ENCODE measurements at places on chromosomes 2 and 18.

DNA sequence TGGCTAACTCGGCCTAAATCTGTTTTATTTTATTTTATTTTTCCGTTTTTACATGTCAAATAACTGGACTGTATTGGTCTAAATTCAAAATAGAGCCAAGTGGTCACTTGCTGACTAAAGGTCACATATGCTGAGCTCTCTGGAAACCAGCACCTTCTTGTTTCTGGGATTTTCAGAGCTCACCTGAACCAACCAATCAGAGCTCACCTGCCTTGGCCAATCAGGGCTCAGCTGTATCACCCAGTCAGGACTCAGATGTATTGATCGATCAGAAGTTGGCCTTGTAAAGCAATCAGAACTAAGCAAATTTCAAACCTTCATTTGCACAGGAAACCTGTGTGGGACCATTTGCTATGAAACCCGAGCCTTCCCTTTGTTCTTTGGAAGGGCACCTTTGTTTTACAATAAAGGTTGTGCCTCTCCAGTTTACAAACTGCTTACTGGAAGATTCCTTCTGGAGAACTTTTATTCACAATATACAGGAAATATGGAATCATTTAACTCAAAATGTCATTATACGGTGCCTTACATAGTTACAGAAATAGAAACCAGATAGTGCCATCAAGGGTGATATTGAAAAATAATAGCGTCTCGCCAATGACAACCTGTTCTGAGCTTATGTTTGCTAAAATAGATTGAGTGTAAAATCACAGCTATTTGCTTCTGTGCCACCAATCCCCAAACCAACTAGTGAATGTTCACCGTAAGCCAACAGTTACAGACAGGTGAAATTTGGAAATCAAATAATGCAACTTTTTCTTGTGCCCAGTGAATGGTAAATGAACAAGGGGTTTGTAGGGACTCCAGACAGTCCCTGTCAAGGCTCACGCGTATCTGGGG is 17.3 kb upstream of the PSD4 start:
- no peak for DNase-seq

DNA sequence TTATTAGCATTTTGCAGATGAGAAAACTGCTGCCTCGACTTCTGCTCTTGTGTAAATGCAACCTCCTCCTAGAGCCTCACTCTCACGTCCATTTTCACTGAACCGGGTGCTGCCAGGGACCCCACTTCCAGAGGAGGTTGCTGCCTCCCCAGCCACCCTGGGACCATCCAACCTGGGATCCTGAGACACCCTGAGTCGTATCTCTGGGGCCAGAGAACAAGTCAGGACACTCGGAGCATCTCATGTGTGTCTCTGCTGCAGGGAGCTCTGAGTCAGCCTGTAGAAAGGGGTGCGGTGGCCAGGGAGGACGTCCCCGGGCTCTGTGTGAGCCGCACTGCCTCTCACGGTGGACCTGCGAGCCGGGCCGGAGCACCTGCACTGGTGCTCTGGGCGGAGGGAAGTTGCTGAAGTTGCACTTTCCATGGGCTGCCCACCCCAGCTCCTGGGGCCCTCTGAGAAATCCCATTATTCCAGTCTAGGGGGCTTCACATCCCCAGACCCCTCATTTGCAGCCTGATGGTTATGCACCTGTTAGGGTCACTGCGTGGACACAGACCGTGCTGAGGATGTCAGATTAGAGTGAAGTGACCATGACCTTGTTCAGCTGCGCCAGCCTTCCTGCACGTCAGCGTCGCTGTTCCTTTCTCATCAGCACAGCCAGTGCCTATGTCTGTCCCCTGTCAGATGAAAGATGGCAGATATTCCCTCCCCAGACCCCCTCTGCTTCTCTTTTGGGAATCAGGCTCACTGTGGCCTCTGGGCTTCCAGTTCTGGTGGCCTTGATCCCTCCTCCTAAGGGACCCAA is 230.4 kb downstream of the KLHL29 start:
- DNase-seq = no peak

- no peak for DNase-seq
Measured at GRCh38 chr2:230980468-230980867, 15.5 kb upstream of the SPATA3 start.

DNA sequence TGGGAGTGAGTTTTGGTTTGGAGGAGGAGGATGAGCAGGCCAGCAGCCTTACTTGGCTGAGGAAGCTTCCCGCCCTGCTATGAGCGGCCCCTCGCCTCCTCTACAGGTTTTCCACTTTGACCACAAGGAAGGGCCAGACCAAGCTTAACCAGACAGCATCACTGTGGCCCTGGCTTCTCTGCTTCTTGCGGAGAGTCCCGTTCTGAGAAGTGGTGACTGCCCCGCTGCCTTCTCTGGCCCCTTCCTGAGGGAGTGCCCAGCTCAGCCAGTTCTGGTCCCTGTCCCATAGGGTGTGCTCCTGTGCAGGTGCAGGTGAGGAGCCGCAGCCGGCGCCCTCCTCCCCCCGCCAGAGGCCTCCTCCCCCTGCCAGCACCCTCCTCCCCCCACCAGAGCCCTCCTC is 101.0 kb downstream of the FAM210A start:
- no peak for DNase-seq

DNA sequence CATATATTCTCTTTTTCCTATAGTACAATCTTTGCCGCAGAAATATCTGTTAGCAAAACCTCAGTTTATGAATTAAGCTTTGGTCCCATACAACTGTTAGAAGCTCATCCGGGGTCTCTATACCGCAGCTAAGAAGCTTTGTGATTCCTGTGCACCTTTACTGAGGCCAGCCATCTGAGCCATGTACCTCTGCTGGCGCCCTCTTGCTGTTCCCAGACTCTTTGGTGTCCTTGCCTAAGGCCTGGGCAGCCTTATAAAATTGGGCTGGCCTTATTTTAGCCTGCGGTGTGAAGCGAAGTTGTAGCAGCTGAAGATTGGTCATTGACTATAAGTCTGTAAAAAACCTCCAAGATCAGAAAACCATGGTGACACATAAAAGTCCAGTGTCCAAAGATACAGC is 1135.1 kb upstream of the CHAC2 start:
- DNase-seq = no peak

- no peak for DNase-seq
Measured at GRCh38 chr2:177832611-177833433, 239.8 kb downstream of the PDE11A start.

All from foreskin fibroblast (primary cell).